ENCODE measurements at places on chromosomes 6 and 20.

DNA sequence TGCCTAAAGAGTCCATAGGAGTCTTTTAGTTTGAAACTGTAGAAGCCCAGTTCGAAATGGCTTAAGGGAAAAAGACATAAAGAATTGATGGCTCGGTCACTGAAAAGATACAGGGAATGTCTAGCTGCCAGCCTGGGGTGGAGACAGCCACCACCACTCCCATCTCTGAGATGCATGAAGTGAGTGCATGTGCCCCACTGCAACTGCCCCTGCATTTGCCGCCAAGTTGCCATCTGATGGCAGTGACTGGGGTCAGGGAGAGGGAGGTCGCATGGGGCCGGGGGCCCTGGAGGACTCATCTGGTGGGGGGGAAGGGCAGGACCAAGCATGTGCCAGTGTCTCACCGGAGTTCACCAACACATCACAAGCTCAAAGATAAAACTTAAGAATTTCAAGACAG lies 385.8 kb upstream of the SULF2 start:
- no peak for DNase-seq

DNA sequence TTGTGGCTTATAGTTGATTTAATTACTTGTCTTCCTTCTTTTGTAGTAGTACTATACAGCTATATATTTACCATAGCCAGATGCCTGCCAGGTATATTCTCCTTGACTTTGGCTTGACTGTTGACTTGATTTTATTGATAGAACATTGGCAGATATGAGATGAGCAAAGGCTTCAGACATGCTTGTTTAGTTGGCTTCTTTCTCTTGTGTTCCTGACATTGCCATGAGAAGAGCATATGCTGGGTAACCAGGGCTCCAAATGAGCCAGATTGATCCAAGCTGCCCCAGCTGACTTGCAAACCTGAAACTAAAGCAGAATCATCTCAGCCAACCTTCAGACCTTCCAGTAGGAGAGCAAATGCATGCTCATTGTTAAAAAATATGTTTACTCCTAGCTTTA lies 508.1 kb upstream of the BTBD3 start:
- no peak for DNase-seq

GRCh38 chr6:140766999-140767398 lies 1365.7 kb upstream of the GJE1 start:
- DNase-seq, result no peak

- DNase-seq, result peak; percentile 24
Measured at GRCh38 chr6:135616655-135617054, 119.1 kb upstream of the AHI1 start.
